ENCODE measurements at places on chromosomes 2 and 18.

DNA sequence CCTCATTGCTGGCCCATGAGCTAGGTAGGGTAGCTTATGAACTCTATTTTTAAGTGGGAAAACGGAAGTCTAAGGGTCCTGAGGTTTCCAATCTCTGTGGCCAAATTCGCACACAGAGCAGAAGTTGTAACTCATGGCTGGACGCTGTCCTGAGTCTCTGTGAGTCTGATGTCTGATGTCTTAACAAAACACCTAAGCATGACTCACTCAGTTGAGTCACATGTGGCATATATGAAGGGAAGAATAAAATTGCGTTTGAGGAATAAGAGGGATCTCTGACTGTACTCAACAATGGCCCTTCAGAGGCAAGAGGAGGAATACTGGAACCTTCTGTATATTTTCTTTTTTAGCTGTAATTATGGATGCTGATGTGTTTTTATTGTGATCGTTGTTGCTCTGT is 569.7 kb downstream of the RIT2 start:
- DNase-seq, result no peak

- DNase-seq, result no peak
Observed at GRCh38 chr2:130337735-130338325, 4.9 kb upstream of the IMP4 start.

DNA sequence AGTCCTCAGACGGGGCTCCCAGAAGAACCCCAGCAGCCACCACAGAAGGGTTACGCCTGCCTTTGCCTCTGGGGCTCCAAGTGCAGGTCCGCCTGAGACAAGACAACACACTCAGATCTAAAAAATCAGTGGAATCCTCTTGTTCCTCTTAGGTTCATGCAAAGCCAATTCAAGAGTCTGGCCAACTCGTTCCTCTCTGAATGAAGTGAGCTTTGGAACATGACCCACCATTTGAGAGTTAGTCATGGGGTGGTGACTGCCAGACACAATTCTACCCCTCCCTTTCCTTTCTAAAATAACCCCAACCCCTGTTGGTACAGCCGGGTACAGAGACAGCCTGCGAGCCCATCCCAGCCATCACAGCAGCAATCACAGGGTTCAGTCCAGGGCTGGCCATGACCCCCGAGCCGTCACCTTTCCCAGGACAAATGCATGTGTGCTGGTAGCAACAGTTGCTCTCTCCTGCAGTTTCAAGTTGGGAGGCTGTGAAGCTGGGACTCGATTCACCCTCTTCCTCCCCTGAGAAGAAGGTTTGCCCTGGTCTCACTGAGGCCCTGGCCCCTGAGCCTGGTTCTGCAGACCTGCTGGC is 183.1 kb upstream of the SH3BP4 start:
- DNase-seq, result no peak

DNA sequence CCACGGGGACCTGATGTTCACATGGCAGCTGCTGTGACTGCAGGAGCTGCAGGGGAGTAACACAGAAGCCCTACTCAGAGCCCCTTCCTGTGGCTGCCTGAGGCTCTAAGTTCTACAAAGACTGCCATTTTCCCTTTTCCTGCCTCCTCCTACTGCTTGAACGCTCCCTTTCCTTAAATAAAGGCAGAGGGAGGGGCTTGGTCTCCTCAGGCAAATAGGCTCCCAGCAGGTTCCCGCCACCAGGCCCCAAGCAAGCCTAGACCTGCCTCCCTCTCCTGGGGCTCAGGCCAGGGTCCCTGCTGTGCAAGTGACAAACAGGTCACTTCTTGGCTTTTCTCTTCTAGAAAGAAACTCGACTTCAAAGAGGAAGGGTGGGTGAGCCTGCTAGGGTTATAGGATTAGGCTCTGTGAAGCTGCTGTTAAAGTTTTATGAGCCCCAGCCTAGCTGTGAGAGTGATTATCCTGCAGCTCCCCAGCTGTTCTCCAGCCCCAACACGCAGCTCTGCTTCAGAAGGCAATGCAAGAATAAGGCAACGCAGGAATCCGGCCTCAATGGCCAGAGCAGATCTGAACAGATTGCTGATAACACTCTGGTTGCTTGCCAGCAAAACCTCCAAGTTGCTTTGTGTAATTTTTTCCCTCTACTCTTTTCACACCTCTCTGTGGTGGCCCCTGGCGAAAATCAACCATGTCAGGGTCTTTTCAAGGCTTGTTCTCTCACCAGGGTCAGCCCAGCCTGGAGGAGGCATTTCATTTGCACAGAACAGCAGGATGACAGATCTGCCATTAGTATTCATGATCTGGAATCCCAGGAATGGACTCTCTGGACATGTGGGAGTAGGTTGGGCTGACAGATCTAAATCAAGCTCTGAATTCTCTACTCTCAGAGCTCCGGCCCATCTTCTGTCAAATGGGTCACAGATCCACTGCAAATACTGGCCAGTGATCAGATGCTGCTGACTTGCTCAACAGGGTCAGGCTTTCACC is 71.3 kb downstream of the MRO start:
- DNase-seq, result no peak

DNA sequence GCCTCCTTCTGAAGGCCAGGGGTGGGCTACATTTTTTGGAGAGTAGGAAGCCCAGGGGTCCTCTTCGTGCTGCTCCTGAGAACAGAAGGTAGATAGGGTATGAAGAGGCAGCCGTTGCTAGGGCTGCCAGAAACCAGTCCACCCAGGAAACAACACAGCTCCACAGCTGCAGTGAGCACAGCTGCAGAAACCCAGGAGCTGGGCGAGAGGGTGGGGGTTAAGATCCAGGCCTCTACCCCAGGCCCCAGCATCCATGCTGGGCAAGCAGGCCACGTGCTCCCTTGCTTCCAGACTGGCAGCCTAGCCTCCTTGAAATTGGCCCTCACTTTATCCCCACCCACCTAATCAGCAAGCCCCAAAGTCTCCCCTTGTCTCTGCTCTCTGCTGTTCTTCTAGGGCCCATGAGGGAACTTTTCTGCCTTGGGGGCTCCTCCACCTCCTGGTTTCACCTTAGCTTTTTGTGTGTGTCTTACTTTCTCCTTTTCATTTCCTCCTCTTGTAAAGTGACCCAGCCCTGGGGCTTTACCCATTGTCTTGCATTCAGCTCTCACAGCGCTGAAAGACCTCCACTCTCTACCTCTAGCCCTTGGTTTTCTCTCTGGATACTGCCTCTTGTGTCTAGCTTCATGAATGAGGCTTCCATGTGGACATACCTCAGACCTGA is 30.7 kb downstream of the STON1 start:
- no peak for DNase-seq

GRCh38 chr18:13540477-13541182 is 185.7 kb downstream of the FAM210A start:
- DNase-seq, result no peak
